Stimulated activated CD4-positive, alpha-beta T cell treated with anti-CD3 and anti-CD28 coated beads, Interleukin-12 subunit alpha, Interleukin-12 subunit beta, amount 100 ng/mL, for 4 hours (primary cell): ENCODE measurements at places on chromosomes 7 and 10.

GRCh38 chr7:157607218-157607617 is 270.4 kb downstream of the DNAJB6 start:
- DNase-seq = no peak

DNA sequence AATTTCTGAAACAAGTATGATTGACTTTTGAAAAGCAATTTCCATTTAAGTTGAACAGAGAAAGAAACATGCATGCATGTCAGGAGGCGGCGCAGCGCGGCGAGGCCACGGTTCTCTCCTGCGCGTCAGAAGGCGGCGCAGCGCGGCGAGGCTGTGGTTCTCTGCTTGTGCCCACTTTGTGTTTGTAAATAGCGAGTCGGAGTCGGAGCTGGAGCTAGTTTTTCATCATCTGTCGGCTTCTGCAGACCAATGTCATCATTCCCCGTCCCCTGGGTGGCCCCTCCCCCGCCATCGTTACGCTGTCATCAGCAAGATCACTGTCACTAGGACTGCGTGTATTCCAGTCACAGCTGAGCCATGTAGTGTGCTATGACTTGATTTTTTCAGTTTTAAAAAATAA is 49.2 kb downstream of the INPP5A start:
- DNase-seq = no peak

- DNase-seq = peak; percentile 9
Measured at GRCh38 chr7:6375348-6376101, 72.2 kb downstream of the DAGLB start.

GRCh38 chr7:129160161-129160905 is 15.8 kb downstream of the TSPAN33 start:
- DNase-seq = no peak

- DNase-seq = peak; percentile 48
Measured at GRCh38 chr7:75642810-75643486, 95.8 kb downstream of the HIP1 start.

DNA sequence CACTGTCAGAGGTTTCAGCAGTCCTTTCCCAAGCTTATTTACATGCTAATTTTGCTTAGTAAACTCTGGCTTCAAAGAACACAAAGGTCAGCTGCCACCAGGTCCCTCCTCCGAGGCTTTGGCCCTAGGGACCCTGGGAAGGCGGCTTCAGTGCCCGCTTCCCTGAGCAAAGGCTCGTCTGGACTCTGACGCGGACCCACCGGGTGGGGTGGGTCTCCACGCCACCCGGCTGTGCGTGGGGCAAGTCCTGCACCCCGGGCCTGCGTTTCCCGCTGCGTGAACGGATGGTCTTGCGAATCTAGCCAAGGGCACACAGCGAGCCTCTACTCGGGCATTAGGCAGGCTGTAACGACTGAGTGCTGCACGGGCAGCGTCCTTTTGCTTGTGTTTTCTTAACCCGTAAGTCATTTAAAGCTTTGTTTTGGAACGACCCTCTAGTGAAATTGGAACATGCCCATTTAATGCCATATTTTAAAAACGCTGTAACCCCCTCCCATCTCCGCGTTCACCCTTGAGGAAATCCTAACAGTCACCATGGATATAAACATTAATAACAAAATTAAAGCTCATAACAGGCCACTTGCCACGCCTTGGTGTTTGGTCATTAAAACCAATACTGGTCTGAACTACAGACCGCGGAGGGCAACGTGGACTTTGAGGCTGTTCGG is 828 bp downstream of the BNIP3 start:
- DNase-seq = no peak

GRCh38 chr7:100215895-100216294 is 3.9 kb upstream of the PVRIG start:
- DNase-seq = no peak

- no peak for DNase-seq
Measured at GRCh38 chr7:46682836-46683624, 762.0 kb upstream of the IGFBP3 start.

DNA sequence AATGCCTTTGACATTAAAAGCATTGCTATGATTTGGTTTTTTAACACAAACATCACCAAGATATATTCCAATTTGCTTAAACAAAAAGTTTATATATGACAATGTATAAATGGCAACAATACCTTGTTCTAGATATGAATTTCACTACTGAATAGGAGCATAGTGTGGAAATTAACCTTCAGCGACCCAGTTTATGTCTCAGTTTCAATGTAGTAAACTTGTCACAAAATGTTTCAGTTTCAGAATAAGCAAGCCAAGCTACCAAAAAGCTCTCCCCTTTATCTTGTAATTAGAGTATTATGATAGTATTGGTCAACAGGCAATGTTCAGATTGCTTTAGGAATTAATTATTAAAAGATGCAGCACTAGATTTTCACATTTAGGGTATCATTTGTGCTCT is 99.6 kb upstream of the PCDH15 start:
- no peak for DNase-seq

DNA sequence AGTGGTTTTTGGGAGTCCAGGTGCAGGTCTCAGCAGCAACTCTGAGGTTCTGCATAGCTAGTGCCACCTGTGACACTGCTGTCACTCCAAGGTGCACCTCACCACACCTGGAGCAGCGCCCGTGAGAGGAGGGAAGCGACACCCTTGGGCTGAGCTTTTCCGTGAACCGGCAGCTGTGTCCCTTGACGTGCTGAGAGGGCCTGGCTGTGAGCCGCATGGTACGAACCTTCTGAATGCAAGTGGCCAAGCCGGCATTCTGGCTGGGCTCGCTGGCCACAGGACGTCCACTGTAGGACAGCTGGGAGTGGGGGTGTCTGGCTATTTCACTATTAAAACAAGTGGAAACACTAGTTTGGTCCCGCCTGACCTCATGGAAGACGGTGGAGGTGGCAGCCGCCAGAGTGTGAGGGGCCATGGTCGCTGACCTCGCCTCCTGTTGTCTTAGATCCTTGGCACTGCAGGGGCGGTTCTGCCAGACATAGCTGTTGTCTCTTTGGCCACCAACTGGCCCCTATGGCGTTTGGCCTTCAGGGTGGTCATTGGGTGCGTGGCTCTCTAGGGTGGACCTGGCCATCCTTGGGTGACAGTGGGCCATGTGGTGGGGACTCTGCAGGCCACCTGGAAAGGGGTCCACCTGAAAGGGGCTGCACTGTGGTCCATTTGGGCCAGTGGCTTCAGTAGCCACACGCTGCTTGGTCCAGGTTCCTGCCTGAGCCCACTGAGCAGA is 12.9 kb downstream of the INPP5A start:
- DNase-seq = no peak

DNA sequence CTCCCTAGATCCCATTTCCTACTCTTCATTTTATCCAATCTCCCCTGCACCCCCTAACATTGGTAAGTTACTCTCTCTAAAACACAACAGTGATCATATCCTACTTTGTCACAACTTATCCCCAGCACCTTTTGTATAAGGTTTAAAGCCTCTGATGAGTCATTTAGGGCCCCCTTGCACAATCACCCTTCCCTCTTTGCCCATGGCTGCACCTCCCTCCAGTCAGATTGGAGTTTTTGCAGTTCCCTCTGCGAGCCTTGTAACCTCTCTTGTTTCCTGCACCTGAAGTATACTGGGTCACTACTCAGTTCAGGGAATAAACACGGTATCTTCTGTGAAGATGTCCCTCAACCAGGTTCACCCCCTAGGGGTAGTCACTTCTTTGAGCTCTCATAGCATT is 55.9 kb upstream of the ADRB1 start:
- no peak for DNase-seq

- no peak for DNase-seq
Measured at GRCh38 chr7:82469207-82469606, 25.6 kb upstream of the CACNA2D1 start.

GRCh38 chr10:11095374-11095801 is 77.7 kb downstream of the CELF2 start:
- no peak for DNase-seq

- no peak for DNase-seq
Measured at GRCh38 chr7:107958764-107959526, 44.0 kb downstream of the LAMB1 start.

DNA sequence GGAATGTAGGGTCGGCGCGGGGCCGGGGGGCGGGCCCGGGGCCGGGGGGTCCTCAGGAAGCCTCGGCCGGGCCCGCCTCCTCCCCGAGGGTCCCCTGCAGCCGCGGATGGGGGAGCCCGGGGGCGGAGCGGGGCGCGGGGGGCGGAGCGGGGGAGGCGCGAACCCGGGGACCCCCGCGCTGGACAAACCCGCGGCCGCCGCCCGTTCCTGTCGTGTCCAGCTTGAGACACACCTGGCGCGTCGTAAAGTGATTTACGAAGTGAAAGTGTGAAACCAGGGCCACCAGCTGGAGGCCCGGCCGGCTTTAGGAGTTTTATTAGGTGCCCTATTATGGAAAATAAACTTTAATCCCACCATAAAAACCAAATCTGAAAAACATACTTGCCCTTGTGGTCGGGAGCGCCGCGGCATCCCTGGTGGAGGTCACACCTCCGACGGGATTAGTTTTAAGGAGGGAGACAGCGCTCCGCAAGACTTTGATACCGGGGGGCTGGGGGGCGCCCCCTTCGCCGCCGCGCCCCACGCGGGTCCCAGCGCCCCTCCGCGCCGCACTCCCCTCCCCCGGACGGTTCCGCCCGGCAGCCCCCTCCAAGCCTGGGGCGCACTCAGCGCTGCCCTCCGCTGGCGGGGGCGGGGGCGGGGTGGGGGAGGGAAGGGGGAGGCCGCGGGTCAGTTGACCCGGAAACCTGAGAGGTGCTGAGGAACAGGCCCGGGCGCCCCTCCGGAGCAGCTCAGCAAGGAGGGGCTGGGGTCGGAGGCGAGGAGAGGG is 10.3 kb downstream of the MNX1 start:
- no peak for DNase-seq

DNA sequence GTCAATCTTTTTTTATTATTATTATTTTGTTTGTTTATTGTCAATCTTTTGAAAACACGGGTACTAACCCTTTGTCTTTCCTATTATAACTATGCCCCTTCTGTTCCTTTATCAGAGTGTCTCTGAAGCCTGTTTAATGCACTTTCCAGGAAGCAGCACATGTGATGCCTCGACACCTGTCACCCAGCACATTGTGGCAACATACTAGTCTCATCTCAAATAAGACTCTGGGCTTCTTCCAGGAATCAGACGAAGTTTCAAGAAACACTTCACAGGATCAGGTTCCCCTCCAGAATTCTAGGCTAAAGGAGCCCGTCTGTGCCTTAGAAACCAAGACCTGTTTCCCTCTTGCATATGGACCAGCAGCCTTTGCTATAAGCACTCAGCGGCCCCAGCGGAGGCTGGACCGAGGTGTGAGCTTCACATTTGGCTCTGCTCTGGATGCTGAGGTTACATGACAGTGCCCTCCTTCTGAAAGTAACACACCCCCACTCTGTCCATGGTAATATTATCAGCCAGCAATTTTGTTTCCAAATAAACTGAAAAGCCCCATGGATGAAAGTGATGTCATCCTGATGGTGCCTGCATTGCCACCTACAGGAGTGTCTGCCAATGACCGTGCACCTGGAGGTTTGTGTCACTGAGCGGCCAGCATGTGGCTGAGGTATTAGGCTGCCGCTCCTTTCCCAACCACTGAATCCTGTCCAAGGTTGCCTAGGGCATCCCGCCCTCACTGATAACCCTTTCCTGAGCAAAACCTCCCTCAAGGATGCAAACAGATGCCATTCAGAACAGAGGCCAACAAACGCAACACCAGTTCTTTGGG is 38.1 kb downstream of the MKI67 start:
- DNase-seq = no peak

DNA sequence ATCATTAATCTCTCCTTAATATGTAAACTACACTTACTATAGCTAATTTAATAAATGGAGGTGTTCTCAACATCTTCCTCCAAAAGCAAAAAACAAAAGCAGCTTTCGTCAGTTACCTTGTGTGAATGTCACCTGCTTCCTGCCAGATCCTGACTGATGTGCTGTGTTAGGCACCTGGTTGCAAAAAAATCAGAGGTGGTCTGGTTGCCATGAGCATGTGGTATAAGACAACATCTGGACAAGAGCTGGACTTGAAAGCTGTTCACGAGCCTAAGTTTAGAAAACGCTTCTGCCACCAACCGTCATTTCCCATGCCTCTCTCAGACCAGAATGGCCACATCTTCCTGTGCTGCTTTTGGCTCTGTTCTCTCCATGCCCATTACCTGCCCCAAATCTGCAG is 42.0 kb upstream of the GGCT start:
- no peak for DNase-seq

GRCh38 chr10:58756130-58756719 is 243.6 kb downstream of the BICC1 start:
- DNase-seq = no peak

GRCh38 chr7:110442381-110442837 is 648.5 kb upstream of the LRRN3 start:
- DNase-seq = no peak

- no peak for DNase-seq
Measured at GRCh38 chr10:109696981-109697775, 226.1 kb downstream of the XPNPEP1 start.

DNA sequence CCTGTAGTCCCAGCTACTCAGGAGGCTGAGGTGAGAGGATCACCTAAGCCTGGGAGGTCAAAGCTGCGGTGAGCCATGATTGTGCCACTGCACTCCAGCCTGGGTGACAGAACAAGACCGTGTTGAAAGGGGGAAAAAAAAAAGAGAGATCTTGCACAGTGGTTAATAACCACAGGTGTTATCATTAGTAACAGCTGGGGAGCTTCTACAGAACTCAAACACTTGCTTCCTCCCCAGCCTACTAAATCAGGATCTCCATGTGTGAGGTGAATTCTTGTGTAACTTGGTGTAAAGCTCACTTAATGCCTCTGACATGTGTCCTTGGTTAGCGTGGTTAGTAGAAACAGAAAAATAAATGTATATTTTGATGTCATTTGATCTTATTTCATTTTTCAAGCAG is 43.9 kb upstream of the BMS1 start:
- DNase-seq = no peak
